Right forelimb (tissue), 1 donor: ENCODE measurements at places on chromosomes 1 and 21.

- DNase-seq: no peak
These were observed 278.8 kb downstream of the AMY1C start for GRCh38 chr1:104028416-104029035.

GRCh38 chr21:15986277-15986676 is 256.5 kb downstream of the USP25 start:
- no peak for DNase-seq

GRCh38 chr1:14713077-14713476 is 114.6 kb downstream of the KAZN start:
- no peak for DNase-seq

- DNase-seq: no peak
These were observed 39.0 kb upstream of the A3GALT2 start for GRCh38 chr1:33359931-33360330.
